Substantia nigra (tissue), 51 donors: ENCODE measurements at places on chromosomes 7 and 10.

DNA sequence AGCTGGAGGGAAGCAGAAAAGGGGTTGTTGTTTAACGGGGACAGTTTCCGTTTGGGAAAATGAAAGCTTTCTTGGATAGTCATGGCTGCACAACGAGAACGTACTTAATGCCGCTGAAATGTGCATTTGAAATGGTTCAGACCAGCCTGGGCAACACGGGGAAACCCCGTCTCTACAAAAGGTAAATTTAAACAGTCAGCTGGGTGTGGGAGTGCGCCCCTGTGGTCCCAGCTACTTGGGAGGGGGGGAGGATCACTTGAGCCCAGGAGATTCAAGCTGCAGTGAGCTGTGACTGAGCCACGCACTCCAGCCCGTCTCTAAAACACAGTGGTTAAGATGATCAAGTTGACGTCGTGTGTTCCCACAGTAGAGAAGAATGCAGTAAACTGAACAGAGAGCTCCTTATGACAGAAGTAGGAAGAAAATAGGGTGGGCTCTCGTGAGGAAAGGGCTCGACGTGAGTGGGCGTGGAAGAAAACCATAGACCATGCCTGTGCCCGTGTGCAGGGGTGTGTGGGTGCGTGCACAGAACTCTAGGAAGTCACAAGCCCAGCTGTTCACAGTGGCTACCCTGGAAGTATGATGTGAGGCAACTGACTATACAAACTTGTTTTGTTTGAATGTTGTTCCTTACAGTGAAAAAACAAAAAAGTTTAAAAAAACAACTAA is 4.1 kb upstream of the FUOM start:
- no peak for DNase-seq

- no peak for DNase-seq
Measured at GRCh38 chr10:11345224-11346054, 266.0 kb downstream of the USP6NL start.

GRCh38 chr10:103786020-103786419 is 69.4 kb downstream of the SH3PXD2A start:
- DNase-seq: no peak

DNA sequence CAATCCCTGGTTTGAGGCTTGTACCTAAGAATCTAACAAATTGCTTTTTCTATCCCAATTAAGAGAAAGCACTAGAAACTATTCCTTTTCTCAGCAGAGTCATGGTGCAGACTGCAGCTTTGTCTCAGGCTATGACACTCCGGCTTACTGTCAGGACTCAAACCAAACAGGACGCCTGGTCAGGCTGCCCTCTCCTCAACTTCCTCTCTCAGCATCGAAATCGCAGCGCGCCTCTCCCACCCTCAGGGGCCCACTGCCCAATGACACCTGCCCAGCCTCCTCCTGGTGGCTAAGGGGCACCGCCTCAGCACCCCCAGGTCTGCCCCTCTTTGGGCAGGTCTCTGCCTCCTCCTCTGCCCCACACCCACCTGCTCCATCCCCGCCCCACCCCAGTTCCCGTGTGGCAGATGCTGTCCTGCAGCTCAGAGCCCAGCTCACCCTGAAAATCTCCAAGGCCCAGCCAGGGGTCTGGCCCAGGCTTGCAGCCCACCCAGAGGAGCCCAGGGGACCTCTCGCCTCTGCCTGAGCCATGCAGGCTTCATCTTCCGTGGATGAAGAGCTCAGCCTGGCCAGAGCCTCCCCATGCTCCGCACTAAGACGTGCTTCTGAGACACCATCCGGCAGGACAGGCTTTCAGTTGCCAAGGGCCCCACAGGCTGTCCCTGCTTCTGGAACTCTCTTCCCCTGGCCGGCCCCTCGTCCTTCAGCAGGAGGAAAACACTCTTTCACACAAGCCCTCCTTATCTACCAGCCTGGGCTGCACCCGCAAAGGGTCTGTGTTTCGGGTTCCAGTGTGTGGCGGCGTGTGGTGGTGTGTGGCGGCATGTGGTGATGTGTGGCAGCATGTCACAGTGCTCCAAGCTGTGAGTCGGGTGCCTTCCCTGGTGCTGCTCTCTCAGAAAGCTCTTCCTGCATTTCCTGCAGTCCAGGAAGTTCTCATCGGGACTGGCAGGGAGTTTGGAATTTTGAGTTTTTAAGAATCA is 16.4 kb upstream of the PTPRN2 start:
- DNase-seq: no peak

DNA sequence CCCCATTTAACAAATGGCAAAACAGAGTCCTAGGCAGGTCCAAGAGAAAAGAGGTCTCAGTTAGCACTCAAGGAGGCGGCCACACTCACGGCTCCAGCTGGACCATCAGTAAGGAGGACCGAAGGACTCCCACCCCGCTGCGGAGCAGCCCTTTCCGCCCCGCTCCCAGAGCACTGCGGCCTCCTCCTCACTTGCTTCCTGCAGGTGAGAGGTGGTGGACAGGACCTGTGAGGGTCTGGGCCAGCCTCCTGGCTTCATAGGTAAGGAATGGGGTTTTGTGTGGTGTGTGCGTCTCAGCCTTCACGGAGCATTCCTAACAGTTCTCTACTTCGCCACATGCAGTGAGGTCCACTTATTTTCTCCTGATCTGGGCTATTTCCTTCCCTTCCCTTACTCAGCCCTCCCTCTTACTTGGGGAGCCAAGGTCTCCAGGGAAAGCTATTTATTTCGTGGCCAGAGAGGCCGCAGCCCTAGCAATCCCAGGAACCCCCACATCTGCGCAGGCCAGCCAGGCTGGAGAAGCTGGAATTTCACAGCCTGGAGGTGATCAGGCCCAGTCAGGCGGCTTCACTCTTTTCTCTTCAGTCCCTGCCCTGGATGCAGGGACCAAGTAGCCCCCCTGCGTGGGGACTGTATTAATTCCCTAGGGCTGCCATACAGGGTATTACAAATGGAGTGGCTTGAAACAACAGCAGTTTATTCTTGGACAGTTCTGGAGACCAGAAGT is 45.9 kb downstream of the ZNF783 start:
- DNase-seq: no peak

GRCh38 chr10:103428989-103429643 is 23.1 kb downstream of the CALHM2 start:
- DNase-seq: no peak

GRCh38 chr10:73553761-73554160 is 37.4 kb downstream of the USP54 start:
- DNase-seq: no peak

DNA sequence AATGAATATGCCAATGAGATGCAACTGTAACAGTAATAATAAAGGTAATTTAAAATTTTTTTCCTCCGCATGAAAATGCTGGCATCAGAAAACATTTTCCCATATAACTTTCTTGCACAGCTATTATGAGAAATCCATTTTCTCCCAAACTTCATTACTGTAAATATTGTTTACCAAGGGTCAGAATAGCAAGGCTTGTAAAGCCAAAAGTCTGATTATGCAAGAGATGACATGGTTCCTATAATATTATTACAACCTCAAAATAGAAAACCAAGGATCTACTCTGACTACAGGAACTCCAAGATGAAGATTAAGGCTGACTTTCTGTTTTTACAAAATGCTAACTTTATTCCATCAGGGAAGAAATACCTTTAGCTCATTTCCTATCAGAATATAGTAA is 162.7 kb upstream of the CDK1 start:
- DNase-seq: no peak

DNA sequence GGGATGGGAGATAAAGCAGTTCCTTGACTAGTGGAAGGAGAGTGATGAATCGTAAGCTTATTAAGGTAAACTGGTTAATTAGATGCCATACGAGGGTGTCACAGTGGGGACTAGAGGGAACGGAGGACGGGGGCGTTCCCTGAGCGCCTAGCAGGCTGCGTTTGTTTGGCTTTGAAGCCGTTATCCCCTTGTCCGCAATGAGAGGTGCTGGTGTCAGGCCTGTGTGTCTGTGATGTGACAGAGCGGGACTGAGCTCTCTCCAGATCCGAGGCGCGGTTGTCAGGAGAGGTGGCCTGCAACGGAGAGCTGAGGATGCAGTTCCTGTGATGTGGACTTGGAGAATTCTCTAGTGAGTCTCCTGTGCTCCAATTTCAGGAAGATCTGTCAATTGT is 60.0 kb upstream of the PRPS1L1 start:
- DNase-seq: no peak

- DNase-seq: no peak
Measured at GRCh38 chr7:30084212-30084611, 50.6 kb upstream of the MTURN start.

GRCh38 chr7:12524794-12525386 is 45.6 kb upstream of the SCIN start:
- no peak for DNase-seq

- DNase-seq: no peak
Measured at GRCh38 chr7:24821045-24821753, 63.9 kb upstream of the GSDME start.

GRCh38 chr7:15461576-15461975 is 100.2 kb downstream of the AGMO start:
- no peak for DNase-seq

DNA sequence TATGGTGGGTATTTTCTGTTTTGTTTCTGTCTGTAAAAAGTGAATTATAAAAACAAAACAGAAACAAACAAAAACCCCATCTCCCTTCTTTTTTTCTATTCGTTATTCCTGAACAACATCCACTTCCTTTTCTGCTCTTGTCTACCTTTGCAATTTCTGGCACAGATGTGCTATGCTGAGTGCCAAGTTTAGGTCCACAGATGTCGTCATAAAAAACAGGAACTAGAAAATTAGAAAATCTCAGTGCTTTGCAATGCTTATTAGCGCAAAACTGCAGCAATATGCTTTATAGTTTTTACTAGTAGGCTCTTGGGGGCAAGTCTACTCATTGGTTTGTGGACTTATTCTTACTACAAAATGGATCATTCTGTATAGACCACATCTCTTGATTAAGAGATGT is 94.2 kb upstream of the PRKCQ start:
- DNase-seq: no peak

DNA sequence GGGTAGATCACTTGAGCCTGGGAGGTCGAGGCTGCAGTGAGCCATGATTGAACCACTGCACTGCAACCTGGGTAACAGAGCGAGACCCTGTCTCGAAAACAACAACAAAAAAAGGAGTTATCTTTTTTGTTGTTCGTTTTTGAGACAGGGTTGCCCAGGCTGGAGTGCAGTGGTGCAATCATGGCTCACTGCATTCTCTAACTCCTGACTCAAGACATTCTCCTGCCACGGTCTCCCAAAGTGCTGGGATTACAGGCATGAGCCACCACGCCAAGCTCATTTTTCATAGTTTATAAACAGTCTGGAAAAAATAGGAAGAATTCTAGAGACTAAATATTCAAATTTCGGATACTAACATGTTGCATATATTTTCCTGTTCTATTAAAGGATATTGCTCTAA is 29.4 kb downstream of the SFXN4 start:
- DNase-seq: no peak

DNA sequence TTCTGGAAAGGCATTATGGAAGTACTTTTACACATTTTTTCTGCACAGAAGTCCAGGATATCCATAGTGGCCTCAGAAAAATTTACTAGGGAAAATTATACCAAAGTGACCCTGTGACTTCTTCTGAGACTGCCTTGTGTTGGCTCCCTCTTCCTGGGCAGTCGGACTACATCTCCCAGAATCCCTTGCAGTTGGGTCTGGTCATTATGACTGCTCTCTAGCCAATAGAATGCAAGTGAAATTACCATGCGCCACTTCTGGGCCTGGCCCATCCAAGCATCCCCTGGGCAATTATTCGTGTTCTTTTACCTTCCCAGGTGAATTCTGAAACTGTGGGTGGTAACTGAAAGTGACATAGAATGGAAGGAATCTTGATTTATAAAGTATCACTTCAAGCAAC is 430.9 kb downstream of the ACTR3B start:
- no peak for DNase-seq

GRCh38 chr7:127678947-127679346 is 27.0 kb downstream of the SND1 start:
- DNase-seq: no peak
